KBM-7 (cell line): ENCODE measurements at places on chromosomes 12 and 14.
A peak's percentile ranks its signal among the peaks of the same experiment; 100 is the strongest.

- no peak for DNase-seq
These were observed 66.3 kb downstream of the ZNF664 start for GRCh38 chr12:124039276-124039675.

DNA sequence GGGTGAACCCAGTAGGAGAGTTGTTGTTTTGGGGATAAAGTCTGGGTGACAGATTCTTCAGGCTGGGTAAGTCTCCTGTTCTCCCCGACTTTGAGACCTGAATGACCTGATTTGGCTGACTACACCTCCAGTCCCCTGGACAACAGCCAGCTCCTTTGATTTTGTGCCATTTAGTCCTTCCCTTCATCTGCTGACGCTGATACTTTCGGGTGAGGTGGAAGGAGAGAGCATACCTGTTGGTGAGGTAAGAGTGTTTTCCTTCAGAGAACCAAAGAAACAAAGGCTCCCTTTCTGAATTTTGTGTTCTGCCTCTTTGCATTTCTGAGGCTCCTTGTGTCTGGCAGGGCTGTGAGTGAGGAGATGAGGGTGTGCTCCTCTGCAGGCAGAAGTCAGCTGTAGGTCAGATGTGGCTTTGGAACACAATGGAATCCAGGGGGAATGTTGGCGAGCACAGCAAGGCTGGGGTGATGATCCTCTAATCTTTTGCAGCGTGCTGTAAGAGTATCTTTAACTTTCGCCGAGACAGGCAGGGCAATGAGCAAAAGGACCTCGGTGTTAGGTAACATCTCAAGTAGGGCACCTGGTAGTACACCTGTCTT, 12.1 kb downstream of the ETV6 start:
- no peak for DNase-seq

- DNase-seq, result no peak
These were observed 26.3 kb upstream of the TC2N start for GRCh38 chr14:91893669-91894068.

GRCh38 chr14:75452900-75453816, 25.3 kb downstream of the JDP2 start:
- no peak for DNase-seq

GRCh38 chr12:117574655-117575054, 213.2 kb upstream of the NOS1 start:
- DNase-seq, result no peak

DNA sequence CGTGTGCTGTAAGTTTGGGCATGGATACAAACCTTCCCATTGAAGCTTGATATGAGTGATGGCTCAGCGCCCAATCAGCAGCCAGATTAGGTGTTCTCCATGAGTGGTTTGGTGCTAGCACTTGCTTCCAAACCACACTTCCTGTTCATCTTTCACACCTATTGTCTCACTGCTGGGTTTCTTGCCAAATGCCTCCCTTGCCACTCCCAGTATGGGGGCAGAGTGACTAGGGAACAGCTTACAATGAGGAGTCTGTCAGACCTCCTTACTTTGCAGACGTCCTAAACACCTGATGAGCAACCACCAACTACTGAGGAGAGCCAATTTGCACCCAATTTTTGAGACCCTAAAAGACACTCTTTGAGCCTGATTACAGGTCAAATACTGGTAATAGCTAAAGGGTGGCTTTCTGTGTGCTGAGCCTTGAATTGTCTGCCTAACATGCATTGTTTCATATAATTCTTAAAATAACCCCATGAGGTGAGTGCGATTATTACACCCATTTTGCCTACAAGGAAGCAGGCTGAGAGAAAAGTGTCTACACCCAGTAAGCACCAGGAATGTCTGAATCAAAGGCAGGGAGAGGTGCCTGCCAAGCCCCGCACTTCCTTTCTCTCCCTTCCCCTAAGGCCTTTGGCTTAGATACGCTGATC, 48.4 kb upstream of the FOS start:
- DNase-seq, result peak; percentile 67

GRCh38 chr12:79534029-79534867, 156.5 kb downstream of the PAWR start:
- DNase-seq, result no peak

DNA sequence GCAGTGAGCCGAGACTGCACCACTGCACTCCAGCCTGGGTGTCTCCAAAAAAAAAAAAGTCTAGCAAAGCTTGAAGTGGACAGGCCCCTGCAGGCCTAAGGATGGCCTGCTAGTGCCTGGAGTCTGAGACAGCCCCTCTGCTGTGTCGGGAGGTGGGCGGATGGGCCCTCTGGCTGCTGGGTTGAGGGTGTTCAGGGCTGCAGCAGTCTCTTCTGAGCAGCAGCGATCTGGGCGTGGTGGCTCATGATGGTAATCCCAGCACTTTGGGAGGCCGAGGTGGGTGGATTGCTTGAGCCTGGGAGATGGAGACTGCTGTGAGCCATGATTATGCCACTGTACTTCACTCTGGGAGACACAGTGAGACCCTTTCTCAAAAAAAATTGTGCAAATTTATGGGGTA, 57.0 kb downstream of the ADCK1 start:
- DNase-seq, result no peak

DNA sequence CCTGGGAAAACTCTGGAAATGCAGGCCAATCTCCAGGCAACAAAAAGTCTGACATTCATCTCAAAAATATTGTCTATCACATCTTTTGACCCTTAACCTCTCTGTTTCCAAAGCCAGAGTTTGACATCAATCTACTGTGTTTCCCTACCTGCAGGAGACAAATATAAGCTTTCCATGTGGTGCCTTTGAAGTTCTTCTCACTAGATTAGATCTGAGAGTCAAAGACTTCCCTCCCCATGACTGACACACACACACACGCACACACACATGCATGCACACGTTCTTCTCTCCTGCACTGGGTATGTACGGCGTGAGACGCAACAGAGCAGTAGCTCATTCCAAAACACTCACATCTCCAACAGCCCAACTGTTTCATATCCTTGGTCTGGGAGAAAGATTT, 8.1 kb upstream of the ITPR2 start:
- no peak for DNase-seq

- peak; percentile 63 for DNase-seq
These were observed 359.9 kb downstream of the RGS6 start for GRCh38 chr14:72291908-72292688.

- DNase-seq, result peak; percentile 42
These were observed 34.1 kb downstream of the SCFD1 start for GRCh38 chr14:30656190-30656632.

- DNase-seq, result no peak
These were observed 716.1 kb downstream of the SLC16A7 start for GRCh38 chr12:60311940-60312339.

GRCh38 chr12:53160673-53161072, 19.8 kb upstream of the ZNF740 start:
- no peak for DNase-seq

DNA sequence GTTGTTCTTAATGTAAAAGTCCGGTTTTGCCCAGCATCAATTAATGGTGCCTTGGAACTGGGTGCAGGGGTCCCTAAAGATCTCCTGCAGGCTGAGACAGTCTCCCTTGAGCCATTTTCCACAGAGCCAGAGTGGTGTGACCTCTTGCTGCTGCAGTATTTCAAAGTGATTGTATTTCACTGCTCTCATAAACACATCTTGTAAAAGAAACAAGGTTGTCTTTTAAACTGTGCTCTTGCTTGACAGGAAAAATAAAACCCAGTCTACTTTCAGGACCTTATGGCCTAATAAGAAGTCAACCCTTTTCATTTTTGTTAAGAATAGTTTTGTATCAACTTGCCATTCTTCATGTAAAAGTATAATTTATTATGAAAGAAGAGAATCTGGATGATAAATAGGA, 44.7 kb downstream of the TMEM117 start:
- DNase-seq, result no peak
